Hematopoietic multipotent progenitor cell (in vitro differentiated cells): ENCODE measurements at places on chromosomes 5 and 9.

DNA sequence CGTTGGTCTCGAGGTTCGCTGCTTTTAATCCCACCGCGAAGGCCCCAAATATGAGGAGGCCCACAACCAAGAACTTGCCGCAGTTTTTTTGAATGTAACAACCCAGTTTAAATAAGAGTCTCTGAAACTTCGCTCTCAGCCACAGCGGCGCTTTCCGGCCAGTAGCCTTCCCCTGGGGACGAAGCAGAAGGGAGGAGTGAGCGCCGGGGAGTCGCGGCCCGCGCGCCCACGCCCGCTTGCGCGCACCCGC lies 10.4 kb downstream of the PTCH1 start:
- DNase-seq: no peak

DNA sequence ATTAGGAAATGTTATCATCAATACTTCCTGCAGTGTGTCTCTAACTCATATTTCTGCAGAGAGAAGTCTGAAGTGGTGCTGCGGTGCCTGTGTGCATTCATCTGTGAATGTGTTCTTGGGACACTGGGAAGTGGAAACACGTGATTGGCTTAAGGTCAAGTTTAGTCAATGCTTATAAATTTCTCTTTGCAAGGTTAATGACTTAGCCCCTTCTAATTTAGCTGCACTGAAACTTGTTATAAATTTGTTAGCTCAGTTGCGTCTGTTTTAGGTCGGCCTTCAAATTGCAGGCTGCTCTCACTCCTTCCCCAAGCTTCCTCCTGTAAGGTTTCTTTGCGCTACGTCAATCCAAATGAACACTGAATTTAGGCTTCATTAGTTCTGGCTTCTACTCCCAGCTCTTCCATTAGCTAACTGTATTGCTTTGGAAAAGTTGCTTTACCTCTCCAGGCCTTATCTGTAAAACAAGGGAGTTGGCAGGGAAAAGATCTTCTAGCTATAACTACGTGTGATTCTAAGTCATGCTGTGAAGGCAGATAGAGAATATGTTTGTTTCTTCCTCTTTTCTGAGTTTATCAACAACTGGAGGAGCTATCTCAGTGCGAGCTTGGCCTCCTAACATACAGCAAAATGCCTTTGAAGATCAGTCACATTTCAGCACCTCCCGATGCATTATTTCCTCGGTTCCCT lies 341.8 kb downstream of the NFIB start:
- DNase-seq: no peak

GRCh38 chr5:82155305-82155704 lies 122.8 kb downstream of the RPS23 start:
- no peak for DNase-seq

DNA sequence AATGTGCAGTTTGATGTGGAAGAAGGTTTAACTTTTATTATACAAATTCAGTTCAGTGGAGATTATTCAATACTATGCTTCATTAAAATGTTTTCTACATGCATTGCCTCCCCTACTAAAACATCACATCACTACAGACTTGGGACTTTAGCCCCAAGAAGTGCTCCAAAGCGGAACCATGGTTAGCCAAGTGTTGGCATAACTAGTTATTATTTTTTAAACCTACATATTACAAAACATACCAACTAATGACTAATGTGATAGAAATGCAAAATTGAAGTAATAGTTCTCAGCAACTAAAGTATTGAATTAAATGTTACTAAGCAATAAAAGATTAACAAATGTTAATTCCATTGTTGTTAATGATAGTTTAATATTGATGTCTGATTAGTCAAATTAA lies 74.5 kb downstream of the XRCC4 start:
- DNase-seq: no peak

DNA sequence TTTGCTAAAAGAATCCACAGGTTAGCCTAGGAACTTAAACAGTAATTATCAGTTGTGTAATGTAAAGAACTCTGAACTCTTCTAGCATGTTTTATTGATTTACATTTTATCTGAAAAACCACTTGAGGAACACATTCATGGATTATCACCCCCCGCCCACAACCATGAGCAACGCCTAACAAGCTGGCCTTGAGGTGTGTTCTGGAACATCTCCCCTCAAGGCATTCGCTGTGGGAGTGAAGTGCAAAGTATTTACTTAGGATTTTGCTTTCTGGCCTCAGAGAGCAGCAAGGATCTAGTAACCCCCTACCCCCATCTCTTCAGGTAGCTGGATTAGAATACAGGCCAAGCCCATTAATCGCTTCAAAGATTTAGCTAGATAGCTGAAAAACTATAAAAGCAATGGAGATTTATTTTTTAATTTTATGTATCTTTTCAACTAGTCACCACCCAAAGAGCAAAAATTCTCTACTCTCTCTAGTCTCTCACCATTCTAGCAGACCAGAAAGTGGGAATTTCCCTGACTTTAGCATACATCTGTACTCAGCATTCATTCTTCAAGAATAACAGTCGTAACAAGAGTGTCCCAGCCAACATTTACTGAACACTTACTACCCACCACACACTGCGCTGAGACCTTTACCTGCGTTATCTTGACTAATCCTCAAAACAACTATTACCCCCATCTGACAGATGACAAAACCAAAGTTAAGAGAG lies 37.2 kb downstream of the DDX31 start:
- DNase-seq: no peak

DNA sequence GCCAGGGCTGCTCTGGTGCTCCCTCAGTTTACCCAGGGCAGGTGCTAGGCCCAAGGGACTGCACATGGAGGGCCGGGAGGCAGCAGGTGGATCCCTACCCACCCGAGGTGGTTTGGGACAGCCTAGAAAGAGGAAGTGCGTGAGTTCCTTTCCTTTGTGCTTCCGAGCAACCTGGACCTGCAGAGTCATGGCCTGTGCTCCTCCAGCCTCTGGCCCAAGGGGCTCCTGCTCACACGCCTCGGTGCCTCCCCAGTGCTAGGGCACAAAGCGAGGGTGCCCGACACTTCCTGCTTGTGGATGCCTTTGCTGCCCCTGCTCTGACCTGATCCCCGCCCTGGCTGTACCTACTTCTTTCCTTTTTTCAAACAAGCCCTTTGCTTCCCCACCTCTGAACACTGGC lies 79.3 kb downstream of the RXRA start:
- peak; percentile 61 for DNase-seq

DNA sequence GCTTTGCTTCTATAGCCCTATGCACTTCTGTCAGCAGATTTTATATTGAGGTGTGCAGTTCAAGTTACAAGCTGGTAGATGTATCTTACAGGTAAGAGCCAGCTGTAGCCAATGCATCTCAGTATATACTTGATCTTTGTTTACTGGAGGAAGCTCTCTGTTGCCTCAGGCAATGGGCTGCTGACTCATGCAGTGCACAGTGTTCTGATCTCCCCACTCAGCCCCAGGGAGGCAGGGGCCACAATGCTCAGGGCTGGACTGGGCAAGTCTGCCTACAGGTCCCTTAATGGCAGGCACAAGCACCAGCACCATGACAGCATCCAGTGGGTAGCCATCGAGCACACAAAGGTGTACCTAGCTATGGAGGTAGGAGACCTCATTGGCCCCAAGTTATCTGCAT lies 178.8 kb upstream of the CDH10 start:
- DNase-seq: no peak

DNA sequence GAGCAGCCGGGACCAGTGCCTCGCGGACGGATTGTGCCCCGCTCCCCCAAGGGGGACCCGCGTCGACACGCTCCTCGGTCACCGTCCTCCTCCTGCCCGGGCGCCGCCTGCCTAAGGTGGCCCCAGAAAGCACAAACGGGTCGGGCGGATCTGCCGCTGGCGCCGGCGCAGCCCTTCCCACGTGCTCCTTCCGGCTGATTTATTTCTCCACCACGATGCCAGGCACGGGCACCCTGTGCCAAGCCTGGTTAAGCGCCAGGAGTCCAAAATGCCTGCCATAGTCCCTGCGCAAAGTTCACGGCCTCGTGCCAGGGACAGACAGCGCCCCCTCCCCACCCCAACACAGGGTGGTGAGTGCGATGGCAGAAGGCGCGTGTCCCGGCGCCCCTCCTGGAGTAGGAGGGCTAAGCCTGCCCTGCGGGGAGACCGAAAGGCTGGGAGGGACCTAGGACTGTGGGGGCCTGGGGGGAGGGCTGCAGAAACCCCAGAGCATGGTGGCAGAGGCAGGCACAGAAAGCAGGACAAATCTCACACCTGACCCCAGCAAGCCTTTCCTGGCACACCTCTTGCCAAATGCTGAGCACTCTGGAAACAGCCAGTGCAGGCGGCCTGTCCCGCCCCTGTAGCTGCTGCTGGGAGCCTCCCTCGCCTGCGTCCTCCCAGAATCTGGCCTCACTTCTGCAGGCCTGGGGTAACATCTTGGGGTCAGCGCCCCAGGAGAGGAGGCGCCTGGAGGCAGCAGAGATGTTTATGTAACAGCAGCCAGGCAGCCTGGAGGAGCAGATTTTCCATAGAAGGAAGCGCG lies 1.1 kb upstream of the NOTCH1 start:
- DNase-seq: peak; percentile 65

DNA sequence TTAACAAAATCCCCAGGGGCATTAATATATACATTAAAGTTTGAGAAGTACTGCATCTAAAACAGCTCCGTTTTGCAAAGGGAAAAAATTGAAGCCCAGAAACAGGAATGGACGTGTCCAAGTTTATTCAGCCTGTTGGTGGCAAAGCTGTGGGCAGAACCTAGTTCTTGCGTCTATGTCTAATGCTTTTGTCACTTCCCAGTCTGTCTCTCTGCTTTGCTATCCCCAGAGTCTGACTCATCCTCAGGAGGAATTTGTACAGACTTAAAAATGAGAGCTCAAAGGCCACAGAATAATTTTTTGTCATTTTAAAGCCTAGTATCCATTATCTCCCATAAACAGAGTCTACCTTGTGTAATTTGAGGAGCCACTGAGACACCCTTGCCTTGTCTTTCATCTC lies 330.9 kb upstream of the GRIA1 start:
- no peak for DNase-seq

DNA sequence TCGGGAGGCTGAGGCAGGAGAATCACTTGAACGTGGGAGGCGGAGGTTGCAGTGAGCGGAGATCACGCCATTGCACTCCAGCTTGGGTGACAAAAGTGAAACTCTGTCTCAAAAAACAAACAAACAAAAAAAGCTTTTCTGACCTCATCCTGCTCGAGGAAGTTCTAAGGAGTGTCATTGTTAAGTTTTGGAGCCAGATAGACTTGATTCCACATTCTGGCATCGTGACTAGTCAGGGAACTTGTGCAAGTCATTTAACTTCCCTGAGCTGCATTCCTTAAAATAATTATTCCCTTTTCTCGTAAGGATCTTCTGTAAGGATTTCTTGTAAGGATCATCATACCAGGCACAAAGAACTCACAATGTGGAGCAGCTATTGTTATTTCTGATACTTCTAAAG lies 26.2 kb downstream of the SNX24 start:
- no peak for DNase-seq

- no peak for DNase-seq
Observed at GRCh38 chr9:126407114-126407870, 80.7 kb downstream of the MVB12B start.

DNA sequence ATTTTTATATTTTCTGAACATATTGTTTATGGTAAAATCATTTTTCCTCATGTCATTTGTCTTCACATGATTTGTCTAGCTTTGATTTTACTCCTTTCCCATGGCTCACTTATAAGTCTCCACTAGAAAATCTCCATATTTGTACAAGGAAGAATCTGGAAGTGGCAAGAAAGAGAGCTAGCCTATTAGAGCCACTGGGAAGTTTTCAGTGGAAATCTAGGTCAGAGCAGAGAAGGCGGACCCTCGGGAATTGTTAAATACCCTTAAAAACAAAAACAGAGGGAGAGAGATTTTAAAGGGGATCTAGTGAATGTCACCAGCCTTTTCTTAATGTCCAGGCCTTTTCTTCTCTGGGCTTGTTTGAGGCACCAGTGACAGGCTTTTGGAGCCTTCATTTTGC lies 56.6 kb downstream of the GRAMD2B start:
- DNase-seq: no peak

- no peak for DNase-seq
Observed at GRCh38 chr5:179315356-179315890, 29.8 kb downstream of the ADAMTS2 start.

- DNase-seq: no peak
Observed at GRCh38 chr5:2387634-2388325, 363.7 kb downstream of the IRX2 start.

DNA sequence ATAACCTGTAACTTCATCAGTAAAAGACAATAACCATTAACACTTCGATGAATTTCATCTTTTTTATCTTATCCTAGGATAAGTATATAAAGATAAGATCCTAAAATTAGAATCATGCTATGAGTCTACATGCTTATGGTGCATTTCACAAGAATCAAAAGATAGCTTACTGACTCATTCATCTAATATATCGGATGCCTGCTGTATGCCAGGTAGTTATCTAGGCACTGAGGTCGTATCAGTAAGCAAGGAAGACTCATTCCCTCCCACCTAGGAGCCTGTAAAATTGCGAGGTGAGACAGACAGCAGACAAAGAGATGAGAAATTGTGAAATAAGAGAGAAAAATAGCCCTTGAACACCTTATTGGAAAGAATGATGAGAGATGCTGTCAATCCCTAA lies 240.6 kb upstream of the ADAMTSL1 start:
- DNase-seq: no peak

- DNase-seq: no peak
Observed at GRCh38 chr9:83355024-83355444, 183.2 kb downstream of the FRMD3 start.

DNA sequence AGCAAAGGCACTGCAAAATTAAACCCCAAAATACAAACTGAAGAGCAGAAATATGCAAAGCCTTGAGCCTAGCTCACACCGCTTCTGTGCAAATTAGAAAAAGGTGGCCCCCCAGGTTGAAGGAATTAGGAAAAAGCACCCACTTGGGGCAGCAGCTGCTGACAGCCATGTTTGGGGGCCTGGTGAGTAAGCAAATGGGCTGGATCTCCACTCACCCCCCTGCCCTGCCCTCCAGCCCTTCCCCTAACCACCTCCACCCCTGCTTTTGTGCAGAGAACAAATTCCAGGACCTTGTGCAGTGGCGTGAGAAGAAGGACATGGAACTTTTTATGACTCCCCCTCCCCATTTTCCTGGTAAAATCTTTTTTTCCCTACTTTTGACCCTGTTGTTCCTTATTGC lies 92.0 kb upstream of the DNAH5 start:
- DNase-seq: peak; percentile 14

DNA sequence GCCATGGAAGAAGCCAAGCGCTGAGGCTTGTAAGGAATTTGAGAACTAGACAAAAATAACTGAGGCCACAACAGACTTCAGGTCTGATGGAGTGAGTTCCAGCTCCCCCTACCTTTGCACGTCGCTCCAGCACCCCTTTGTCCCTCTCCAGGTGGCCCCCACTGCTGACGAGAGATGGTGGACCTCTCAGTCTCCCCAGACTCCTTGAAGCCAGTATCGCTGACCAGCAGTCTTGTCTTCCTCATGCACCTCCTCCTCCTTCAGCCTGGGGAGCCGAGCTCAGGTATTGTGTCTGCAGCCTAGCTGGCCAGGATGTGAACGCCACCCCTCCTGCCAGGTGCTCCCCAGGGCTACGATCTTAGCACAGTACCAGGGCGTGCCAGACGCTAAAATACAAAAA lies 5.2 kb downstream of the BTNL9 start:
- DNase-seq: no peak
